ENCODE measurements at places on chromosomes 5 and 9. TPM values are rescaled to one million over a fixed set of nuclear protein-coding genes. Genes with fewer than 3 reads are reported as not detected.

The IGFBPL1 gene
- not detected for polyA plus RNA-seq

The AIF1L gene
- polyA plus RNA-seq, result 0.10 TPM

- no peaks in the 10 kb centered on the region for H3K27me3 ChIP-seq
- DNase-seq, result no peak
- H3K4me1 ChIP-seq, result no peaks in the 10 kb centered on the region
- H3K4me3 ChIP-seq, result no peak overlapping the region
- no peaks in the 10 kb centered on the region for H3K36me3 ChIP-seq
Observed at GRCh38 chr5:149405550-149406202, 26.6 kb upstream of the IL17B start.

DNA sequence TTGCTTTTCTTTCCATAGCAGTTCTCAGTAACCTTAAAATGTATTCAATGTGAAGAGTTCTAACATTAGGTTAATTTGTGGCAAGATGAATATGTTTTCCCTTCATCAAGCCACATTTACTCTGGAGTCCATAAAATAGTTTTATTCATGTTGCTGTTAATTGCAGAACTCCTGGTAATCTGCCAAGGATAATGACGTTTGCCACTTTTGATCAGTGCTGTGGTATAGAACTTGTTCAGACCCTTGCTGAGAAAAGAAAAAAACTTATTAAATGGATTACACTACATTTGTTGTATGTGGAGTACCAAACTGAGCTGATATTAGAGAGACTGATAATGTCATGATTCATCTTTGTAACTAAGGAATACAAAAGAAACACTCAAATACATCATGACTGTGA, 212.4 kb upstream of the DMAC1 start:
- no peaks in the 10 kb centered on the region for H3K27me3 ChIP-seq
- H3K4me1 ChIP-seq, result no peaks in the 10 kb centered on the region
- H3K27ac ChIP-seq, result no peak overlapping the region
- no peak overlapping the region for H3K4me3 ChIP-seq
- no peak for DNase-seq

The SNCAIP gene
- polyA plus RNA-seq, result not detected

- H3K4me3 ChIP-seq, result no peak overlapping the region
- H3K27ac ChIP-seq, result no peak overlapping the region
- H3K36me3 ChIP-seq, result no peaks in the 10 kb centered on the region
- no peaks in the 10 kb centered on the region for H3K27me3 ChIP-seq
- H3K4me1 ChIP-seq, result no peaks in the 10 kb centered on the region
Observed at GRCh38 chr9:91677331-91677730, 253.7 kb upstream of the NFIL3 start.

DNA sequence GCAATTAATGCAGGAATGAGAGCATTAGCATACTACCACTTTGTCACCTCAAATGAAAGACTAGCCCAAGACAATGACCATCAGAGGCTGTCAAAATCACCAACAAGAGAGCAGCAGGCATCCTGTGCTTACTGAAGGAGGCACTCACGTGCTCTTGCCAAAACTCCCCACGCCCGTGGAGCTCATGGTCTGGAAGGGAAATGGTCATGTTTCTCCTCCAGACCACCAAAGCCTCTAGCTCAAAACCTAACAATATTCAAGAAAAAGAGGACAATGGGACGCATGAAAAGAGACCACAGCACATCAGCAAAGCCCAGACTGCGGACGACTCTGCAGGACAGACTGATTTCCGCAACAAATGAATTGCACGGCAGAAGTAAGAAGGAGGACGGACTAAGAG, 12.8 kb downstream of the AKNA start:
- H3K27me3 ChIP-seq, result no peaks in the 10 kb centered on the region
- peak overlapping the region; percentile 11 for H3K4me3 ChIP-seq
- H3K27ac ChIP-seq, result peak overlapping the region; percentile 70
- no peak for DNase-seq

- H3K27ac ChIP-seq, result peak overlapping the region; percentile 93
- H3K4me1 ChIP-seq, result peaks cover 60% of the 10 kb centered on the region
- no peak overlapping the region for H3K4me3 ChIP-seq
- H3K36me3 ChIP-seq, result no peaks in the 10 kb centered on the region
- no peaks in the 10 kb centered on the region for H3K27me3 ChIP-seq
- DNase-seq, result no peak
Observed at GRCh38 chr9:133122935-133123611, 2.0 kb upstream of the RALGDS start.

The DNM1 gene
- not detected for polyA plus RNA-seq

The SPEF2 gene
- polyA plus RNA-seq, result 7.3 TPM

The RNF183 gene
- polyA plus RNA-seq, result not detected

DNA sequence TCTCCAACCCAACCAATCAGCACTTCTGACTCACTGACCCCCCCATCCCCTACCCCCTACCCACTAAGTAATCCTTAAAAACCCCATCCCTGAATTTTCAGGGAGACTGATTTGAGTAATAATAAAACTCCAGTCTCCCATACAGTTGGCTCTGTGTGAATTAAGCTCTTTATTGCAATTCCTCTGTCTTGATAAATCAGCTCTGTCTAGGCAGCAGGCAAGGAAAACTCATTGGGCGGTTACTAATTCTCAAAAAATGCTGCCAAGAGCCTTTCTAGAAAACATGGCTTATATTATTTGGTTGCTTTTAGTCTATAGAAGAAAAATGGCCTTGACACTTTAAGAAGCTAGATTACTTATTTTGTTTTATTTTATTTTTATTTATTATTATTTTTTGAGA, 131.7 kb downstream of the SUSD1 start:
- no peak for DNase-seq
- no peak overlapping the region for H3K4me3 ChIP-seq
- H3K27me3 ChIP-seq, result no peaks in the 10 kb centered on the region
- peaks cover 3% of the 10 kb centered on the region for H3K4me1 ChIP-seq
- H3K27ac ChIP-seq, result no peak overlapping the region
- H3K36me3 ChIP-seq, result no peaks in the 10 kb centered on the region

GRCh38 chr5:148910216-148910615, 83.8 kb downstream of the ADRB2 start:
- no peak overlapping the region for H3K27ac ChIP-seq
- no peak for DNase-seq

The FAM219A gene
- 0.67 TPM for polyA plus RNA-seq

Data from naive thymus-derived CD4-positive, alpha-beta T cell (primary cell).